Upper lobe of right lung (tissue), 1 donor: ENCODE measurements at places on chromosomes 5 and 9.

- no peak overlapping the region for H3K27ac ChIP-seq
- H3K36me3 ChIP-seq = no peaks in the 10 kb centered on the region
- H3K4me3 ChIP-seq = no peak overlapping the region
- no peaks in the 10 kb centered on the region for H3K4me1 ChIP-seq
- H3K27me3 ChIP-seq = no peaks in the 10 kb centered on the region
- no peak for DNase-seq
These were observed 454.2 kb upstream of the CLINT1 start for GRCh38 chr5:158313027-158313732.

GRCh38 chr9:118595719-118596305 lies 773.4 kb downstream of the BRINP1 start:
- no peaks in the 10 kb centered on the region for H3K4me1 ChIP-seq
- DNase-seq = no peak
- H3K4me3 ChIP-seq = no peak overlapping the region
- H3K27ac ChIP-seq = no peak overlapping the region

DNA sequence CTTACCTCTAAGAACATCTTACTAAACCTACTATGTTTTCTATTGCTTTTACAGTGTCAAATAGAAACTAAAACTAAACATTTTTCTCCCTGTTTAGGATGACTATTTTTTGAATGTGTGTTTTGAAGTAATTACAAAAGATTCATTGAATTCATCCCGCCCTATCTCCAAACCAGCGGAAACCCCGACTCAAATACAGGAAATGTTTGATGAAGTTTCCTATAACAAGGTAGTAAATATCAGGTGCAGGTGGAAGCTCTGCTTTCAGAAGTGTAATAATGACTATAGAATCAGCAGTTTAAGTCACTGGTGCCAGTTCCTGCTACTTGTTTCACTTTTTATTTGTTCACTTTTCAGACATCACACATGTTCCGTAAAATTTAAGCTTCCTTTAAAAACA lies 20.0 kb downstream of the ERAP2 start:
- H3K27me3 ChIP-seq = no peaks in the 10 kb centered on the region
- no peaks in the 10 kb centered on the region for H3K4me1 ChIP-seq
- no peak for DNase-seq
- no peak overlapping the region for H3K4me3 ChIP-seq
- peaks cover 77% of the 10 kb centered on the region for H3K36me3 ChIP-seq

- no peaks in the 10 kb centered on the region for H3K4me1 ChIP-seq
- no peak overlapping the region for H3K27ac ChIP-seq
- DNase-seq = no peak
- no peak overlapping the region for H3K4me3 ChIP-seq
These were observed 110.7 kb downstream of the CFAP95 start for GRCh38 chr9:69931340-69931739.

GRCh38 chr5:135386886-135387628 lies 12.0 kb downstream of the MACROH2A1 start:
- H3K27ac ChIP-seq = peak overlapping the region; percentile 69
- no peak for DNase-seq
- H3K4me3 ChIP-seq = no peak overlapping the region
- H3K36me3 ChIP-seq = peaks cover 62% of the 10 kb centered on the region
- H3K27me3 ChIP-seq = no peaks in the 10 kb centered on the region

DNA sequence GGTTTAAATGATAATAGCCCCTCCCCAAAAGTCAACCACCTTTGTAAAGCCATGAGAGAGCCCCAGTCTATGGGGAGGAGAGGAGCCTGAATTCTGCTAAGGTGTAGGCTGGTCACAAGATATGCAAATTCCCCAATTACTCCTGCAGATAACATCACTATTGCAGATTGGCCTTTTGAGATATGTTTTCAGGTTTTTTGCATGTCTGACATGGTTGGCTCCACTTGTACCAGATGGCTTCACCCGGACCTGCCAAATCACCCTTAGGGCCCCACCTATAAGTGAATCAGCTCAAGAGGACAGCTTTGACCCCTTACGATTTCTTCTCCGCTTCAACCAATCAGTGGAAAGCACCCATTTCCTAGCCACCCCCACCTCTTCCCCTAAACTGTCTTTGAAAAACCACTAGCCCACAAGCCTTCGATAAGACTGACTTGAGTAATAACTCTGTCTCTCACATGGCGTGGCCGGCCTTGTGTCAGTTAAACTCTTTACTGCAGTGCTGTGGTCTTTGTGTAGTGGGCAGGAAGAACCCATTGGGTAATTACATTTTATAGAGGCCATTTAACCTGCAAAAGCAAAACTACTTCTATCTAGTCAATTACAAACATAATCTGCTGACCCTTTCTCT lies 69.7 kb downstream of the PRLR start:
- H3K4me3 ChIP-seq = no peak overlapping the region
- H3K27ac ChIP-seq = no peak overlapping the region
- no peak for DNase-seq
- H3K36me3 ChIP-seq = no peaks in the 10 kb centered on the region
- no peaks in the 10 kb centered on the region for H3K27me3 ChIP-seq
- H3K4me1 ChIP-seq = peaks cover 4% of the 10 kb centered on the region

DNA sequence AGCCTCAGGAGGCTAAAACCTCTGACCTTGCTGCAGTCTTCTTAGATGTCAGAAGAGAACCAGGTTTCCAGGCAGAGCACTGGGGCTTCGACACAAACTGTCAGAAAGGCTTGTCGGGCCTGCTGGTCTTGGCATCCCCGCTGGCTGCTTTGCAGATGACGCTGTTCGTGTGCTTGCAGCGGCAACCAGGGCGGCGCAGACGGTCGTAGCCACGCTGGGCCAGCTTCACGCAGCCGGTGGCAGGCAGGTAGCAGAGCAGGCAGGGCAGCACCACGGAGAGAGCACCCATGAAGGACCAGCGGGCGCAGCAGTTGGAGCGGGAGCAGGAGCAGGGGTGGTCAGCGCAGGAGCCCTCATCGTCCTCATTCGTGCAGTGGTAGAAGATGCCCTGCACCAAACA lies 10.7 kb downstream of the SPRY4 start:
- H3K4me1 ChIP-seq = peaks cover 61% of the 10 kb centered on the region
- H3K36me3 ChIP-seq = peaks cover 61% of the 10 kb centered on the region
- no peaks in the 10 kb centered on the region for H3K27me3 ChIP-seq
- H3K4me3 ChIP-seq = no peak overlapping the region
- no peak for DNase-seq

DNA sequence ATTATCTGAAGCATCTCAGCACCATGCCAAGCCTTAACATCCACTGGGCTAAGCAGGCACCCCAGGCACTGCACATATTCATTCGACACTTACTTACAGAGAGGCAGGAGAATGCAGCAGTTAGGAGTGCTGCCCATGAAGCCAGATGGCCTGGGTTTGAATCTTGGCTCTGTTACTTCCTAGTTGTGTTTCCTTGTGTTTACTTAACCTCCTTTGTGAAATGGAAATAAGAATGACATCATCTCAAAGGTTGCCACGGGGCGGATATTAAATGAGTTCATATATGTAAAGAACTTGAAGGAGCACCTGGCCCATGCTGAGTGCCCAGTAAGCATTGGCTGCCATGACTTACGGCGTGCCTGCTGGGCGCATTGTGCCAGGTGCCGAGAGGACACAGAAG lies 565.2 kb downstream of the CDK5RAP2 start:
- no peaks in the 10 kb centered on the region for H3K36me3 ChIP-seq
- DNase-seq = no peak
- no peak overlapping the region for H3K4me3 ChIP-seq
- no peak overlapping the region for H3K27ac ChIP-seq
- no peaks in the 10 kb centered on the region for H3K4me1 ChIP-seq

- no peak overlapping the region for H3K27ac ChIP-seq
- no peak for DNase-seq
- no peak overlapping the region for H3K4me3 ChIP-seq
- no peaks in the 10 kb centered on the region for H3K4me1 ChIP-seq
- H3K36me3 ChIP-seq = no peaks in the 10 kb centered on the region
These were observed 479.4 kb downstream of the CDK5RAP2 start for GRCh38 chr9:120100595-120100994.

DNA sequence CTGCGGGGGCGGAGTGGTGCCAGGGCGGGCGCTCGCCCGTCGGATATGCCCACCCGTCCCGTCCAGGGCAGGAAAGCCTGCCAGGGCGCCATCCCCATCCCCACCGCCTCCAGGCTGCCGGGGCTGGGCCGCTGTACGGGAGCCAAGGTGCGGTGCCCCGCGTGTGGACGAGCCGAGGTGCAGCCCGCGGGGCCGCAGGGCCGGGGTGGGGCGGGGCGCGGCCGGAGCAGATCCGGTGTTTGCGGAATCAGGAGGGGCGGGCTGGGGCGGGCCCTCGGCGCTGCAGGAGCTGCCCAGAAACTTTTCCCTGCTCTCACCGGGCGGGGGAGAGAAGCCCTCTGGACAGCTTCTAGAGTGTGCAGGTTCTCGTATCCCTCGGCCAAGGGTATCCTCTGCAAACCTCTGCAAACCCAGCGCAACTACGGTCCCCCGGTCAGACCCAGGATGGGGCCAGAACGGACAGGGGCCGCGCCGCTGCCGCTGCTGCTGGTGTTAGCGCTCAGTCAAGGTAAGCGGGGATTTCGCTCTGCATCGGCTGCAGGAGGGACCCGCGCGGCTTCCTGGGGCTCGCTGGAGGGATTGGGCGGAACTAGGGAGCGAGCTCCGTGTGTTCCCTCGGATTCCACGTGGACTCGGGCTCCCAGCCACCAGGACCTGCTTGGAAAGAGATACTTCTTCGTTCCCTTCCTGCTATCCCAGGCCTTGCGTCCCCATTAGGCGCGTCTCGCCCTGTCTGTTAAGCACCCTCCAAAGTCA lies at the start of gene ITGA2:
TSS of gene ITGA2 (plus strand) at position 328 of the 756 bp plus-strand sequence. CDS start at position 445, 117 bp downstream.
- no peaks in the 10 kb centered on the region for H3K36me3 ChIP-seq
- peak within 1 kb of the TSS; percentile 51 for H3K27ac ChIP-seq
- H3K4me1 ChIP-seq = peaks cover 19% of the 10 kb centered on the region
- peak within 1 kb of the TSS; percentile 69 for H3K4me3 ChIP-seq

DNA sequence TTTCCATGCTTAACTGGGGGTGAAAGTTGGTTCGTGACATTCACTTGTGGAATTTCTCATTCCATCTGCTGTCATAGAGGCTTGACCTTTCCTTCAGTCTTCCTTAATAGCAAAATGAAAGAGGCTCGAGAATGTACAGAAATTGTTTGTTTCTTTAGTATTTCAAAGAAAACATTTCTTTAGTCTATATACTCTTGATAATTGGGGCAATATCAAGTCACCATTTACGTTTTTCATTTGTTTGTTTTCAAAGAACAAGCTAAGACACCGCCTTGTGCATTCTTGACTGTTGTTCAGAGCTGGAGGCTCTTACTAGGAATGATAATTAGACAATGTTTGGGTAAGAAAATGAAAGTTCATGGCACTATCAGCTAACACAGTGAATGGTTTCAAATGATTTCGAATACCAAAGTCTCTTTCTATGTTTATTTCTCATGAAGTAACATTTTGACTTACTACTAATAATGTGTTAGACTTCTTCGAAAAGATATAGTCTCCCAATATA lies 835.4 kb downstream of the SEMA5A start:
- no peaks in the 10 kb centered on the region for H3K36me3 ChIP-seq
- no peaks in the 10 kb centered on the region for H3K27me3 ChIP-seq
- DNase-seq = no peak
- no peak overlapping the region for H3K4me3 ChIP-seq

DNA sequence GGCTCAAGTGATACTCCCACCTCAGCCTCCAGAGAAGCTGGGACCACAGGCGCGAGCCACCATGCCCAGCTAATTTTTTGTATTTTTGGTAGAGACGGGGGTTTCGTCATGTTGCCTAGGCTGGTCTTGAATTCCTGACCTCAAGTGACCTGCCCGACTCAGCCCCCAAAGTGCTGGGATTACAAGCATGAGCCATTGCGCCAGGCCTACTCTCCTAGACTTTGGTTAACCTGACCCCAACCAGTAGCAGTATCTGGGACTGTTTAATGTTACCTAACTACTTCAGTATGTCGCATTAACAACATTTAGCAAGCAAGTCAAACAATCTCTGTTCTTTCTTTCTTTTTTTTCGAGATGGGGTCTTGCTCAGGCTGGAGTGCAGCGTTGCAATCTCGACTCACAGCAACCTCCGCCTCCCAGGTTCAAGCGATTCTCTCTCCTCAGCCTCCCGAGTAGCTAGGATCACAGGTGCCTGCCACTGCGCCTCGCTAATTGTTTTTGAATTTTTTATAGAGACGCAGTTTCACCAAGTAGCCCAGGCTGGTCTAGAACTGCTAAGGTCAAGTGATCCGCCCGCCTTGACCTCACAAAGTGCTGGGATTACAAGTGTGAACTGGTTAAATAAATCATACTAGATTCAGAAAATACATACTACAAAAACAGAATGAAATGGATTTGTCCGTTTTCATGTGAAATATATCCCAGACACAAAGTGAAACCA lies 2.0 kb downstream of the AK3 start:
- no peaks in the 10 kb centered on the region for H3K27me3 ChIP-seq
- no peak for DNase-seq
- H3K36me3 ChIP-seq = no peaks in the 10 kb centered on the region
- no peak overlapping the region for H3K27ac ChIP-seq
- peak overlapping the region; percentile 72 for H3K4me3 ChIP-seq
- H3K4me1 ChIP-seq = peaks cover 21% of the 10 kb centered on the region

GRCh38 chr5:32526810-32527209 lies 58.5 kb upstream of the SUB1 start:
- no peak overlapping the region for H3K27ac ChIP-seq
- H3K36me3 ChIP-seq = no peaks in the 10 kb centered on the region
- no peaks in the 10 kb centered on the region for H3K27me3 ChIP-seq
- no peak for DNase-seq

DNA sequence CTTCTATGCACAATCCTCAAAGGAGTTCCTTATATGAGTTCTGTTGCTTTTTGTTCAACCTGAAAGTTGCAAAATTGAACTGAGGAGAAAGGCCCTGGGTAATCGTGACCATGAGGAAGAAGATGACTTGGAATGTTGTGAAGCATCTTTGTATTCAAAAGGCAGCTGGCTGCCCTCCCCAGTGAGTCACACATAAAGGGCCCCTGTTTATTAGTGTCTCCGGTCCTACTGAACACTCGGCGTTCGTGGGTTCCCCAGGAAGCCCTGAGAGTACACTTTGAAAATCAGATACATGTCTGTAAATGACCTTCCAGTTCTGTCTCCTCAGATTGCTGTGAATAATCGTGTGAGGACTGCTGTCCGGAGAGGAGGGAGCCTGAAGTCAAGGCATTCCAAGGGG lies 73.6 kb downstream of the C9orf153 start:
- H3K27me3 ChIP-seq = no peaks in the 10 kb centered on the region
- no peak overlapping the region for H3K4me3 ChIP-seq
- no peak overlapping the region for H3K27ac ChIP-seq
- no peaks in the 10 kb centered on the region for H3K36me3 ChIP-seq
- H3K4me1 ChIP-seq = no peaks in the 10 kb centered on the region

DNA sequence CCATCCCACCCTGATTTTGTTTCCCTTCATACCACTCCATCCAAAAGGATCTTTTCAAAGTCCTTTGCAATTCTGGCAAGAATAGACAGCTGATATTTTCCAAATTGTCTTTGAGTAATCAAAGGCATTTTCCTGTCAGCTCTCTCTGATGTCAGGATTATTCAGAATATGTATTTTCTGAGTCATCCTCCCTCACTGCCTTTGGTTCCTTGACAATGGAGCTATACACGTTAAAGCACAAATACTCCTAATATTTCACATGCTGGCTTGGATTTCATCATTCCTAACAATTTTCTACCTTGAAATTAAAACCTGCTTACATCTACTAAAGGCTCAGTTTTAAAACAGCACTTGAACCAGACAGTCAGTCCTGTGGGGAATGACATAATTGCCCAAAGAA lies 379.4 kb downstream of the GADD45G start:
- no peaks in the 10 kb centered on the region for H3K4me1 ChIP-seq
- H3K27me3 ChIP-seq = no peaks in the 10 kb centered on the region
- H3K4me3 ChIP-seq = no peak overlapping the region
- no peaks in the 10 kb centered on the region for H3K36me3 ChIP-seq
- H3K27ac ChIP-seq = no peak overlapping the region

GRCh38 chr5:68444048-68444447 lies 228.5 kb downstream of the PIK3R1 start:
- no peak overlapping the region for H3K27ac ChIP-seq
- H3K27me3 ChIP-seq = no peaks in the 10 kb centered on the region
- no peaks in the 10 kb centered on the region for H3K36me3 ChIP-seq
- no peak overlapping the region for H3K4me3 ChIP-seq
- H3K4me1 ChIP-seq = no peaks in the 10 kb centered on the region
